ENCODE measurements at places on chromosomes 4 and X.

DNA sequence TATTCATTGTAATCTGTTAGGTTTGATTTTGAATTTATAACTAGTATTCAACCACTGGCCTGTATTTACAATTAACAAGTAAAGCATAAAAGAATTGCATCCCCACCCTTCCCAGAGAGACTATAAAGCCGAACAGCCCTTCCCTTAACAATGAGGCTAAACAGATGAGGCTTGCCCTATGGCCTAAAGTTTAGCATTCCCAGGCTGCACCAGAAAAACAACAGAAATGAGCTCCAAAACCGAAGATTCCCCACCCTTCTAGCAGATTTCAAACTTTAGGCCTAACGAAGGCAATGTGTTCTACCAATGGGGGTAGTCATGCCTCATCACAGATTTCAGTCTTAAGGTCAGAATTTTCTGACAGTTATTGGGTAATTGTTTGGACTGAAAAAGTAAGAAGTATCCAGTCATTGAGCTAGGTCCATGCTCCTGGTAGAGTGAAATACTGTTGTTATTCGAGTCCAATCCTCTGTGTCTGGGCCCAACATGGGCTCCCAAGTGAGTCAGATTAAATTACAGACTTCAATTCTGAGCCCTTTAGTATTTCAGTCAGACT lies 197.6 kb downstream of the ANTXR2 start:
- no peak for DNase-seq

GRCh38 chr4:25424539-25425228 lies 47.6 kb downstream of the ANAPC4 start:
- no peak for DNase-seq

GRCh38 chrX:459611-460010 lies 72.9 kb upstream of the PPP2R3B start:
- DNase-seq: peak; percentile 8

GRCh38 chrX:150262456-150262855 lies 100.7 kb upstream of the MAMLD1 start:
- no peak for DNase-seq

DNA sequence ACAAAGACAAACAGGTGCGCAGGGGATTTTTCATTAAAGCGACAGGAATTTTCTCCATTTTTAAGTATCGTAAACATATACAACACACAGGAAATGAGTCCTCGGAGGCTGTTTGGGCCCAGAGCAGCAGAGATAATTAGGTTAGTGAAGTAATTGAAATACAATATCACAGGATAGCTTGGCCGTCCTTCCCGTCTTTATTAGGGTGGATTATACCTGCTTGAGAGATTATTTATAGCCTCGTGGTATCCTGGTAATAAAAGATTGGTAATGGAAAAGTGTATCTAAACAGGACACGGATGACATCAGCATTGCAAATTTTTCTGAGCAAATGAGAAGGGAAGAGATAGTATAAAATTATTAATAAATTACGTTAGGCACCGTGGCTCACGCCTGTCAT lies 68.2 kb downstream of the CRLF2 start:
- no peak for DNase-seq

GRCh38 chr4:55993994-55994663 lies 45.4 kb downstream of the CEP135 start:
- no peak for DNase-seq
